SK-N-MC (cell line): ENCODE measurements at places on chromosomes 12 and 14.

GRCh38 chr14:89858089-89858488 lies 96.4 kb downstream of the EFCAB11 start:
- DNase-seq = no peak

DNA sequence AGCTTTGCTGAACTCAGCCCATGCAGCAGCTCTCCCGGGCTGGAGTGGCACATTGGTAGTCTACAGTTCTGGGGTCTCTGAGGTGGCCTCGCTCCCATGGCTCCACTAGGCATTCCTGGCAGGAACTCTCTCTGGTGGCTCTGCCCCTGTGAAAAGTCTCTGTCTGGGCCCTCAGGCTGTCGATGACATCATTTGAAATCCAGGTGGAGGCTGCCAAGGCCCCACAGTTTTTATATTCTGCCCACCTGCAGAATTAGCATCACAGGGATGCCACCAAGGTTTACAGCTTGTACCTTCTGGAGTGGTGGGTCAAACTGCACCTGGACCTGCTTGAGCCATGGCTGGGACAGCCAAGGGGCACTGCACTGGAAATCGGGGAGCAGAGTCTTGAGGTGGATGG lies 31.6 kb downstream of the KRT80 start:
- DNase-seq = no peak

- DNase-seq = no peak
Observed at GRCh38 chr12:24133384-24133783, 183.9 kb upstream of the SOX5 start.

DNA sequence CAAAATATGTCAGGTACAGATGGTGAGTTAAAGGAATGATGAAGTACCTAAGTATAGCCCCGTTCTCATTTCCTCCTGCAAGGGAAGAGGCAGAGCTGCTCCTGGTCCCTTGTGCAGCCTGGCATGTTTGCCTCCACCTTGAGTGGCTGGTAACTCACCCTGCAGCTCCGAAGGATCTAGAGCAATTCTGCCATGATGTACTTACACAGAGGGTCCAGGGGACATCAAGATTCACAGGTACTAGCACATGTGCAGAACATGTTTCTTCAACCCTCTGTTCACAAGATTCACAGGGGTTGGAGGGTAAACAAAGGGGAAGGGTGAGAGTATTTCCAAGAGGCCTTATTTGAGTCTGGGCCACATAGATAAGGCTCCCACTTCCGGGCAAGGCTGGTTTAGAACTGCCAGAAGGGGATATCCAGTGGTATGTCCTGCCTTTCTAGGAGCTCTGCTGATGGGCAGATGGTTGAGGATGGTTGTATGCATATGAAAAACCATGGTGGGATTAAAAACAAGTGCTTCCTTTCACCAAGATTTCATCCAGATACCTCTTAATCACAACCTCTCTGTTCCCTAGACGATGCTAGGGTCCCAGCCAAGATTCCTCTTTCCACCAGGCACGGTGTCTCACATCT lies 7.7 kb downstream of the DCTN2 start:
- DNase-seq = no peak

DNA sequence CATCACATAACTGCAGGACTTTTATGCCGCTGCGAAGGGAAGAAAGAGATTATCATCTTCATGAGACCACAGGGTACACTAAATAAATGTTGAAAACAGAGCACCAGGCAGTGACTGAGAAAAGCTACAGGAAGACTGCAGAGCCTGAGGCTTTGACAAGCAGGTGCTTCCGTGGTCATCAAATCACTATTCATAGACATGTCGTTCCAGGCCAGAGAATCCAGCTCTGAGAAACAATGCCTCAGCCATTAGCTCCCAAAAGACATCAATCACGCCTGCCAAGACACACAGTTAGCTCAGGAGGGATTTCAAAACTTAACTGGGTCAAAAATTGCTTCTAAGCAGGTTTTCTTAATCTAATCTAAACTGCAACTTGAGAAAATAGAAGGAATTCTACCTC lies 47.2 kb upstream of the GARIN6 start:
- DNase-seq = no peak

DNA sequence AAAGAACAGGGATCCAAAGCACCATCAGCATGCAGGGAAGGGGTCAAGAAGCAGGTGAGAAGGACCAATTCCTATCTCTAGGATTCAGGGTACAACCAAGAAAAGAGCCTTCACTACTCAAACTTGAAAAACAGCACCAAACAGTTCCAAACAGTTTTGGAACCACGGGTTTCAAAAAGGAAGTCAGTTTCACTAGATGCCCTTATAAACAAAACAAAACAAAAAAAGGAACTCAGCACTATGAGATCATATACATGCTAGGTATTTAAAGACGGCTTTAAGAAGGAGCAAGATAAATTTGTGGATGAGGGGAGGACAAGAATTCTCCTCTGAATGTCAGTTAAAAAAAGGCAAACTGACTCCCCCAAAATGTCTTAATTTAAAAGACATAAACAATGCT lies 6.0 kb downstream of the INSM2 start:
- DNase-seq = no peak

DNA sequence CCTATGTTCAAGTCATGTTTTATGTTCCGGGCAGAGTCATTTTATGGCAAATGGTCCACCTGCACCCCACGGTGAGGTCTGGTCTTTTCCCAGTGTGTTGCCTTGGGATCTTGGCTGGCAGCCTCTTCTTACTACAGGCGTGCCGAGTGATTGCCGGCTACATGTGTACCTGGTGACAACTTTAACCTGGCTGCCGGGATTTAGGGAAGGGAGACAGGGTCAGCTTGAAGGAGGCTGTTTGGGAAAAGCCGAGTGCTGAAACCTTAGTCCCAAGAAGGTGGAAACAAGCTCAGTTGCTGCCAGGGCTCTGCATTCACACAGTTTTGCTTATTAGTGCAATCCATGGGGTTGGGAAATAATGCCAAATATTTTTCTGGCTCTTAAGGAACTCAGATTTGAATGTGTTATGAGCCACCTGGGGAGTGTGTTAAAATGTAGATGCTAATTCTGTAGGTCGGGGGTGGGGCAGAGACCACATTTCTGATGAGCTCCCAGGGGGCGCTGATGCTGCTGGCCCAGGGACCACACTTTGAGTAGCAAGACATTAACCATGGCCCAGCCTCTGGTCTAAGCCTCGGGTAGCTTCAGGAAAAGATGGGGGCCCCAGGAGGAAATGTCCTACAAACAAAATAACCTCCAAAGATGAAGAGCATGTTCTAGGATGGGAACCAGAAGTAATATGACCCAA lies 179.6 kb downstream of the TBX5 start:
- DNase-seq = no peak

GRCh38 chr12:52023182-52023975 lies 16.6 kb downstream of the TAMALIN start:
- DNase-seq = no peak

DNA sequence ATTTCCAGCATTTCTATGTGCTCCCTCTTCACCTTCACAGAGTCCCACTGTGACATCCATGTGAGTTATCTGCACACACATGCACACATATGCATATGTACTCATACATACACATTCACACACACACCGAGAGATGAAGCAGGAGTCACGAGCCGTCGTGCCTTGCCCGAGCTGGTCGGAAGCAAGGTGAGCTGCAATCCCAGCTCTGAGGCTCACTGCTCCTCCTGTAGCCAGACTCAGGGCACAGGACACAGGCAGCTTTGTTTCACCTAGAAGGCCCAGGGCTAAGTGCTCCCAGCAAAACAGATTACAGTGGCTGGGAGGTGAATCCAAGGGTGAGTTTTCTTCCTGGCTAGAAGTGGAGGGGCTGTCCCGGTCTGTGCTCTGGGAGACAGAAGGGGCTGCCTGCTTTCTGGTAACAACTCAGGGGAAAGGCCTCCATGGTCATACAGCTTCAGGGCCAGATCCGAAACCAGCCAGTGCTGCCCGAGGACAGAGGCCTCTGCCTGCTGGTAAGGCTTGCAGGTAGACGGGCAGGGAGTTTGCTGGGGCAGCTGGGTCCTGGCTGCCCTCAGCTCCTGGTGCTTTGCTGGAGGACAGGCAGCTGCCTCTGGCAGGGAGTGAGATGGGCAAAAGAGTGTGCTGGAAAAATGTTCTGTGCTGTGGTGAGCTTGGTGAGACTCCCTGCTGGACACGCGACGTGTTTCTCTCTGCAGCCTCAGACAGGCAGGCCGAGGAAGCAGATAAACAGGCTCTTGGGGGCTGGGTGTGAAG lies 123.7 kb downstream of the CRACR2A start:
- no peak for DNase-seq

DNA sequence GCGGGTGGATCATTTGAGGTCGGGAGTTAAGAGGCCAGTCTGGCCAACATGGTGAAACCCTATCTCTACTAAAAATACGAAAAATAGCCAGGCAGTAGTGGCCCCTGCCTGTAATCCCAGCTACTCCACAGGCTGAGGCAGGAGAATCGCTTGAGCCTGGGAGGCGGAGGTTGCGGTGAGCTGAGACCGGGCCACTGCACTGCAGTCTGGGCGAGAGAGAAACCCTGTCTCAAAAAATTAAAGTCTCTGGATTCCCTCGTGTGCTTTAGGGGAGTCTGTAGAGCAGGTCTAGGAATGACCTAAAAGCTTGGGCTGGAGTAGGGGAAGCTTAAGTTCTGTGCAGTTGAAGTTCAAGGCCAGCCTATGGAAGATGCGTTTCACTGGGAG lies 697 bp upstream of the TULP3 start:
- no peak for DNase-seq

DNA sequence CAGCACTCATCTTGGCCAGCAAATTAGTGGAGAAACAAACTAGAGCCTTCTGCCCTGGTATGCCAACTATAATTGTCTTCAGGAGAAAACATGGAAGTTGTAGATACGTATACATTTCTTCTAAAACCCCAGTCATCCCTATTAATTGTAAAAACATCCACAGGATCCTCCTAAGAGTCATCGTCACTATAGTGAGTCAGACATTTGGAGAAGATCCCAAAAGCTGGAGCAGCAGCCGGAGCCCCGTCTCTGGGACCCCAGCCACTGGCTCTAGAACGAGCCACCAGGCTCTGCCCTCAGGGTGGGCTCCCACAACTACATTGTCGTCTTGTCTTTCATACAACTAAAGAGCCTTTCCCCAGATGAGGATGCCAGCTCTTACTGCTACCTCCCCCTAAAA lies 15.5 kb downstream of the PRKAB1 start:
- DNase-seq = no peak

- DNase-seq = no peak
Observed at GRCh38 chr12:120069278-120069677, 47.3 kb downstream of the RAB35 start.

GRCh38 chr14:30698463-30698862 lies 76.3 kb downstream of the SCFD1 start:
- no peak for DNase-seq

- DNase-seq = no peak
Observed at GRCh38 chr12:88723219-88723618, 142.9 kb upstream of the KITLG start.

GRCh38 chr14:83826838-83827237 lies 1703.1 kb upstream of the FLRT2 start:
- no peak for DNase-seq

- no peak for DNase-seq
Observed at GRCh38 chr14:21255385-21256101, 13.7 kb downstream of the HNRNPC start.

DNA sequence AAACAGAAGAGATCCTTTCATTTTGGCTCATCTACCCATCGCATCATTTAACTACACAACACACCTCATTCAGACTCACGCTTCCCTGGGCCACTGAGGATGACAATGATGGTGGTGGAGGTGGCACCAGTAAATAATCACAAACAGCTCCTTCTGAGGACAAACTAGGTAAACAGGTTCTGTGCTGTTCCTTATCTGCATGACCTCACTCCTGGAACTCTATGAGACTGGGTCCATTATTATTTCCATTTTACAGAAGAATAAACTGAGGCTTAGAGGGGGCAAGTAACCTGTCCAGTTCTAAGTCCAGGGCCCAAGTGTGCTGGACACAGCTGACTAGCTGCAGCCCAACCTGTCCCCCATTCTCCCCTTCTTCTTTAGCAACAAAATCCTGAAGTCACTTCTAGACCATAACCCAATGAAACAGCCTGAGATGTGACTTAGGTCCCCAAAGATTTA lies 50.4 kb downstream of the ITPK1 start:
- DNase-seq = no peak

- DNase-seq = no peak
Observed at GRCh38 chr12:1826867-1827705, 6.7 kb downstream of the LRTM2 start.

DNA sequence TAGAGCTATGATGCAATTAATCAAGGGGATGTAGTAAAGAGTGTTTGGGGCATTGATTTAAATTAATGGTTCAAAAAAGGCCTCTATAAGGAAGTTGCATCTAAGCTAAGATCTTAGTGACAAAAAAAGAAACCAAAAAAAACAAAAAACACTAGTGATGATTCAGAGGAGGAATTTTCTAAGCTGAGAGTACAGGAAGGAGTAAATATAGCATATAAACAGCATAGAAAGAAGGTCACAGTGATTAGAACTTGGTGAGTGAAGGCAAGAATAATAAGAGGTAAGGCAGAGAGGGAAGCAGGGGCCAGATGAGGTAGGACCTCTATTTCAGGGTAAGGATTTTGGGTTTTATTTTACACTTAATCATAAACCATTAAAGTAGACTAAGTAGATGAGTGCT lies 48.0 kb upstream of the PDZRN4 start:
- no peak for DNase-seq

GRCh38 chr14:93737634-93738033 lies 50.7 kb downstream of the PRIMA1 start:
- no peak for DNase-seq

- no peak for DNase-seq
Observed at GRCh38 chr12:108333898-108334699, 5.0 kb downstream of the CMKLR1 start.

DNA sequence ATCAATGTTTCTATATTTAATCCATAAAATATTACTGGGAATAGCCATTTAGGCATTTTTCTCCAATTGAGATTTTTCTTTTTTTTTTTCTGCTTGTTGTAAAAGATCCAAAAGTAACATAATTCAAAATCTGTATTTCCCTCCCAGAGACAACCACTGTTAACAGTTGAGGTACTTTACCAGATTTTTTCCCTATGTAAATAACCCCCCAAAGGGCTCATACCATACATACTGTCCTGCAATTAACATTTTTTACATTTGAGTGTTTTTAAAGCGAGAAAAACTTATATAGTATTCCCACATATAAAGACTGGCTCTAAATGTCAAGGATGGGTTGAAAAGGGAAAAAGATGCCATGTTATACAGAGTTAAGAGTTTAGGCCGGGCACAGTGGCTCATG lies 18.1 kb downstream of the PPP1R12A start:
- DNase-seq = no peak

DNA sequence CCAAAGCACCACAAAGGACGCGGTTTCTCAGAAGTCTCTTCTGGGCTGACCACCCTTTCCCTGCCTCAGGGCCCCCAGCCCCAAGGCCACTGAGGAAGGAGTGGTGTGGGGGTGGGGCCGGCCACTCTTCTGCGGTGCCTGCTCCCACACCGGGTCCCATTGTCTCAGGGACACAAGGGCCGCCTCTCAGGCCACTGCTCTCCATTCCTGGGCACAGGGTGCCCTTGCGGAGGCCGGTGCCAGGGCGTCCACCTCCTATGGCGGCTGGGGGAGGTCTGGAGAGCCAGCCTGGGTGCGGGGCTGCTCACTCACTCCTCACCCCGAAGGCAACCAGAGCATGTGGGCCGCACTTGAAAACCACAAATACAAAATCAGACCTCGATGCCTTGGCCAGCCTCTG lies 44.1 kb downstream of the PRIMA1 start:
- DNase-seq = no peak
